CD8-positive, alpha-beta T cell (primary cell): ENCODE measurements at places on chromosomes 16 and 17. TPM values are rescaled to one million over a fixed set of nuclear protein-coding genes. Genes with fewer than 3 reads are reported as not detected.

Gene PLCG2
- 7.6 TPM for total RNA-seq

Gene GINS3
- 1.1 TPM for total RNA-seq

Gene TNS4
- total RNA-seq = 1.9 TPM

Gene PRPSAP1
- 10.5 TPM for total RNA-seq

DNA sequence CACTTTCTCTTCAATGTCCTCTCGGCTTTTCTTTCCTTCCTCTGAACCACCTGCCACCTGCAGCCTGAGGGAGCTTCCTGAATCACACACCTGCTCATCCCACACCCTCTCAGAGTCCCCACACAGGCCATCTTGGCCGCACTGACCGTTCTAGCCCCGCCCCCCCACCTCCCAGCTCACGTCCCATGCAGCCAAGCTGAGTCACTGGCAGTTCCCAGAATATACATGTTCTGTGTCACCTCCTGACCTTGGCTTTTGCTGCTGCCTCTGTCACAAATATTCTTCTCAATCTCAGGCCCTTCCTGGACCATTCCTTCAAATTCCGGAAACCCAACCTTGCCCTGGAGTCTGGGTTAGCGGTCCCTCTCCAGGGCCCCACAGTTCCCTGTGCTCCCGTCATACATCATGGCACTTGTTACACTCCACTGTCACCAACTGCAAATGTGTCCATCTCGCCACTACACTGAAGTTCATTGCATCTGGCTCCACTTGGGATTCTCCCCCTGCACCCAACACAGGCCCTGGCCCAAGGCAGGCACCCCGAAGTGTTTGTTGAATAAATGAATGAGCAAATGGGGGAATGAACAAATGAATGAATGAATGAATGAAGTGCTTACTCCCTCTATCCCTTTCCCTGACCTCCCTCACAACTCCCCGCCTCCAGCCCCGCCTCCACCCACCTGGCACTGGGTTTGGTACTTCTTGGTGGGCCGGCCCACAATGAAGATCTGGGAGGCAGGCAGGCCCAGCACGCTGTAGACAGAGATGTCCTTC, 12.8 kb downstream of the PIMREG start:
- DNase-seq = no peak

DNA sequence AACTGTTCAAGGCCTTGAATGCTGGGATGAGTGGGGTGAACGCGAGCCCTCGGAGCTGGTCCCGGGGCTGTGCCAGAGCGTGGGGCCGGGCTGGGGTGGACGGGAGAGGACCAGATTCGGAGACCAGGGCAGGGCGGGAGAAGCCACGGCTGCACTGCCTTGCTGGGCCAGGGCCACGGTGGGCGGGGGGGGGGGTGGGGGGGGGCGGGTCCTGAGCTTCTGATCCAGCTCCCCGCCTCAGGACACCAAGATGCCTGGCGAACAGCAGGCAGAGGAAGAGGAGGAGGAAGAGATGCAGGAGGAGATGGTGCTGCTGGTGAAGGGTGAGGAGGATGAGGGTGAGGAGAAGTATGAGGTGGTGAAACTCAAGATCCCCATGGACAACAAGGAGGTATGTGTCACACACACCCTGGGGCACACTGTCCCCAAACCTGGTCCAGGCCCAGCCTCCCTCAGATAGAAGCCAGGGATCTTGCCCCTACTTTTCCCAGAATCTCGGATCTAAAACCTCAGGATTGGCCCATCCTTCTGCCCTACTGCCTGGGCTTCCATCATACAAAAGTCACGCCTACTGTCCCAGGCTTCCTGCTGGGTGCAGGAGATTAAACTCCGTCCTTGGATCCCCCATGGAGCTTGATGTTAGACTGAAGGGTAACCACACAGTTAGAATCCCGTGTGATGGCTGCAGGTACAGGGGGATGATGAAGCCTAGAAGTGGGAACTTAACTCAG, 563 bp downstream of the ZNF771 start:
- peak; percentile 25 for DNase-seq

- no peak for DNase-seq
Observed at GRCh38 chr17:5608399-5609112, 24.2 kb upstream of the NLRP1 start.

- no peak for DNase-seq
Observed at GRCh38 chr16:50489182-50489581, 59.0 kb upstream of the NKD1 start.

DNA sequence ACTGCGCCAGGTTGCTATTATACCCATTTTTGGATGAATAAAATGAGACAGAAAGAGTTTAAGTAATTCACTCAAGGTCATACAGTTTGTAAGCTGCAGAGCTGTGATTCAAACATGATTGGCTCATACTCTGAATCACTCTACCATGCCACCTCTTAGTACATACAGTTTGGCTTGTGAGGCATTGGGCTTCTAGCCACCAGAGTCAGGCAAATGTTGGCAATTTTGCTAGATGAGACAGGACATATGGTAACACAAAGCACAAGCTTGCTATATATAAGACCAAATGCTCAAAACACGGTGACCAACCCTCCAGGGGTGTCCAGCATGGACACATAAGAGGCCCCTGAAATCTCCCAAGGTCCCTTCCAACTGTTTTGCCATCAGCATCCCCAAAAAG, 236.0 kb upstream of the IRX5 start:
- DNase-seq = no peak

GRCh38 chr17:19590912-19591551, 57.4 kb downstream of the SLC47A1 start:
- DNase-seq = no peak

DNA sequence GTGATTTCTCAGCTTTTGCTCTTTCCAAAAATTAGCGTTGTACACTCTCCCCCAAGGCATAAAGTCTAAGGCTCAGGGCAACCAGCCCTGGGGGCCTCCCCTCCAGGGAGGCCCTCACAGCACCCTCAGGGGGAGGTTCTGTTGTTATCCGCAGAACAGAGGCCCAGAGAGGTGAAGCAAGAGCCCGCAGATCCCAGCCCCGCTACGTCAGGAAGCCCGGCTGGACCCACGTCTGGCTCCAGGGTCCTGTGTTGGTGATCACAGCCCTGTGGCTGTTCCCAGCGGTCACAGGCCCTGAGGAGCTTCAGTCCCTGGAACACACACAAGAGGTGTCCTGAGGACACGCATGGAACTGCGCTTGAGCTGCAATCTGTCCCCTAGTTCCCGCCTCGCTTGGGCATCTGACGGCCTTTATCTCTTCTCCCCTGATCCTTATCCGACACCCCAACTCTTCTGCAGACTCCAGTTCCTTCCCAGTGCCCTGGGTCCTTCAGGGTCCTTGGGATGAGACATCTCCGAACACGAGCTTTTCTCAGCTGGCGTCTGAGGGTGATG, 1.1 kb upstream of the ZG16B start:
- no peak for DNase-seq

DNA sequence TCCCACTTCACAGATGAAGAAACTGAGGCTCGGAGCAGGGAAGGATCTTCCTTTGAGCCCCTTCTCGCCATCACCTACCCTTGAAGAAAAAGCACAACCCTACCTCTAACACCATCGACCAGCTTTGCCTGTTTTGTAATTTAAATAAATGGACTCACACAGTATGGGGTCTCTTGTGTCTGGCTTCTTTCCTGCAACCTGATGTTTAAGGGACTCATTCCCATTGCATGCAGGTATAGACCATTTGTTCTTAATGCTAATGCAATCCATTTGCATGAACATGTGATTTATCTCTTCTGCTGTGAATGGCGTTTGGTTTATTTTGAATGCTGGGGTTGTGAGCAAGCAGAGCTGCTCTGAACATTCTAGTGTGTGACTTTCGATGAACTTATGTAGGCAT, 150.8 kb upstream of the FOXF1 start:
- no peak for DNase-seq

- DNase-seq = no peak
Observed at GRCh38 chr16:88069397-88070168, 118.3 kb downstream of the BANP start.

DNA sequence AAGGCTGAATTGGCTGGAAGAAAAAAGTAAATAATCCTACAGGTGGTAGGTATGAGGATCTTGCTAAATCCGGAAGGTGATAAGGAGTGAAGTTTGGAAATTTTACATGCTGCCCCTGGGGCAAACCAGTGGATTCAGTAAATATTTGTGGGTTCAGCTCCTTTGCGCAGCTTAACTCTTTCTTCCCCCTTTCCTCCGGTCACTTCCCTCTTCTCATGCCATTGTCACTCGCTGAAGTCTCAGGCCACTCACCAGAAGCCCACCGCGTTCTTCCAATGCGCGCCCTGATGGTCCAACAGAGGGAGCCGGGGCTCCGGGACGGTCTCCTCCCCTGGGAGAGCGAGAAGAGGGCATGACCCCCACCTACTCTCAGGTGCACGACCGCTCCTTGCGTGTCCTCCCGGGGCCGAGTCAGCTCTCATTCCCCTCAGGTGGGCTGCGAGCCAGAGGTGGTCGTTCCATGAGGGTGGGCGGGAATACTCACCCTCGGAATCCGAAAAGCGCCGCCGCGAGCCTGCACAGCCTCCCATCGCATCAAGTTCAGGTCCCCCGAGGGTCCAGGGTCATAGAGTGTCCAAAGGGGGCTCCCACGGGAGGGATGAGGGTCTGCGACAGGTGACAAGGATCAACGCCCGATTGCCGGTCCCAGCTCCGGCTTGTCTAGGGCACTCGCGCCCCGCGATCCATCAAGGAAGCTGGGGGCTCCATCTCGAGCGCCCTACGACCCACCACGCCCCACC, 474 bp downstream of the CLN3 start:
- DNase-seq = no peak

GRCh38 chr16:23401139-23401538, 51.9 kb downstream of the COG7 start:
- DNase-seq = no peak

DNA sequence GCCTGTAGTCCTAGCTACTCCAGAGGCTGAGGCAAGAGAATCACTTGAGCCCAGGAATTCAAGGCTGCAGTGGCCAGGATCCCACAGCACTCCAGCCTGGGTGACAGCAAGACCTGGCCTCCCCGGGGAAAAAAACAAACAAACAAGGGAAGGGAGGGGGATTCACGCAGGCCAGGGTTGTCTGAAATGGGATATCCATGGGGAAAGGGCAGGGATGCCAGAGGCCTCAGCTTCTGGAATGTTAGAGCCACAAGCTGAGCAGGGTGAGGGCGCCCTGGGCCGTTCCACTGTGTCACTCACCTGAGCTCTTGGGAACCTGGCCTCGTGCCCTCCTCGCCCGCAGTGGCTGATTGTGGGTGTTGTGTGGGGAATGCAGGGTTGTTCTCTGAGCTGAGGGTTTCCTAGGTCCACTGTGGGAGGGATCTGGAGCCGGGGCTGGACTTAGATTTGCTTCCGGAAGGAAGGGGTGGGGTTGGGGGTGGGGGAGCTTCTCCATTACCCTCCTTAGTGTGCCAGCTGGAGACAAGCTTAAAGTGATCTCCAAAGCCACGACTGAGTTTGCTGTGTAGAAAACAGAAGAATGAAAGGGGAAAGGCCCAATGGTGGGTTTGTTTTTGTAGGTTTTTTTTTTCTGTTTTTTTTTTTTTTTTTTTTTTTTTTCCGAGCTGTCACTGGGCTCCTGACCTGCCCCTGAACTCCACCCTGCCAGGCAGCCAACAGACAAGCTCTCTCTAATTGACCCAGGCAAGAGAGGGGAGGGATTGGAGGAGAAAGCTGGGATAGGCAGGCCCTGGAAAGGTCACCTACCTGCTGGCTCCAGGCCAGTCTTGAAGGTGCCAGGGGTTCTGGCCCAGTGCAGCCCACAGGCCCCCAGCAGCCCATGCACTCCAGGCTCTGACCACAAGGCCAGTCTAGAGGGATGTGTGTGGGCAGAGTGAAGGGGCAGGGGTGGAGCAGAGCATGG, at the start of gene SULT1A1:
Gene SULT1A1, minus strand, starts transcription at position 414 of the 964 bp plus-strand sequence. CDS start 1,189 bp downstream, outside the sequence.
- DNase-seq = no peak

DNA sequence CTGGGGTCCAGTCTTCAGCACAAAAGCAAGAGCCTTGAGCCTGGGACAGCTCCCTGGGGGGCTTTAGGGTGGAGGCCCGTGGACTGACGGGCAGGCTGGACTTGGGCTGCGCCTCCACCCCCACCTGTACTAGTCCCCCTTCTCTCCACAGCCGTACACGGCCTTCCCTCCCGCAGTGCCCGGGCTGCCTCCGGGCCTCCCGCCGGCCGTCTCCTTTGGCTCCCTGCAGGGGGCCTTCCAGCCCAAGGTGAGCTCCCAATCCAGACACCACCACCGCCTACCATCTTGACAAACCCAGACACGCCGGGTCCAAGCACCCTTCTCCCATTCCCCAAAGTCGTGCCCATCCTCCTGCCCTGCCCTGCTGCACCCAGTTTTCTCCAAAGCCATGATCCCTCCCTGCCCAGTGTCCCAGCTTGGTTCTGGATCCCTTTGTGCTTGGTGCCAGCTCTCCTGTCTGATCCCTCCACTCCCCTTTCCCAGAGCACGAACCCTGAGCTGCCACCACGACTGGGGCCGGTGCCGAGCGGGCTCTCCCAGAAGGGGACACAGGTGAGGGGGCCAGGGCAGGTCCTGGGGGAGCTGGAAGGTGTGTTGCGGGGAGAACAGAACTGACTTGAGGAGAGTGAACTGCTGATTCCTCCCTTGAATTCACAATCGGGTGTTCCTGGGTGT, 7.1 kb downstream of the FBRS start:
- no peak for DNase-seq

- no peak for DNase-seq
Observed at GRCh38 chr17:18937981-18938691, 13.8 kb upstream of the SLC5A10 start.

DNA sequence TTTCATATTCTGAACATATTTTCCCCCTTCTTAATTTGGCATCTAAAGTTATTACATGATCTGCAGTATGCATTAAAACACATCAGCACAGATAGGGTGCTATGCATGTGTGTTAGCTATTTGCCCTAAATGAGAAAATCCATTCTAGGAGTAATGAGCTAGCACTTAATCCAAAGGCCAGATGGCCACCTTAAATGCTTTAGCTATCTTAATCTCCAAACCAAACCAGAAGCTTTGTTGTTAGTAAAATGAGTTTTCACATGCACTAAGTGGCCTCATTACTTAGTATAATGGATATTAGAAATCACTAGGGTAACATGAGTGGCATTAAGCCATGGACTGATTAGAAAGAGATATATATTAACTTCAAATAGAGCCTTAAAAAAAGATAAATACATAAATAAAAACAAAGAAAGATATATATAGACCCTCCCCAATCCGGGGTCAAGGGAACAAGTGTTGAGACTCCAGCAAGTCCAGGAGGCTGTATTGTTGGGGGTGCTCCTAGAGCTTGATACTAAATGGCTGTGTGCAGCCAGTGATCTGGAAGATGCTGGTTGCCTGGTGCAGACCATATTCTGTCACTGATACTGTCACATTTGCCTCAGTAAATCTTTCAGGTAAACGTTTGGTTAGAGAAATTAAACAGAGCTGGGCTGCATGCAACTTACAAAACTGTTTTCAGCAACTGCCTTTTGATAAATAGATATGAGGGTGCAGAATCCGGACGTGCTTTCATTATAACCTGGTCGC, 67.3 kb downstream of the MYH10 start:
- DNase-seq = no peak

DNA sequence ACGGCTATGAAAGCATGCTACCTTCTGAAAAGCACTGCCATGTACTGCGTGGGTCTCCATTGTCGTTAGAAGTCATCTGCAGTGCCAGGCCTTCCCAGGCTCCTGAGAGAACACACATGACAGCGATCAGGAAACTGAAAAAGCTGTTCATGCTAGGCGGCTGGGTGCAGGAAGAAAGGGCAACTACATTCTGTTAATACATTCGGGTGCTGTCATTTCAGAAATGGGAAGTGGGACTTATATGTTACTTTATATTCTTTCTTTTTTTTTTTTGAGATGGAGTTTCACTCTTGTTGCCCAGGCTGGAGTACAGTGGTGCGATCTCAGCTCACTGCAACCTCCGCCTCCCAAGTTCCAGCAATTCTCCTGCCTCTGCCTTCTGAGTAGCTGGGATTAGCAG, 19.9 kb downstream of the CFAP20 start:
- DNase-seq = no peak
